ENCODE measurements at places on chromosomes 3 and 15.
A peak's percentile ranks its signal among the peaks of the same experiment; 100 is the strongest.

- DNase-seq: no peak
Observed at GRCh38 chr3:158713094-158713499, 19.2 kb downstream of the RARRES1 start.

GRCh38 chr15:58593870-58594269, 155.6 kb downstream of the ADAM10 start:
- DNase-seq: no peak

DNA sequence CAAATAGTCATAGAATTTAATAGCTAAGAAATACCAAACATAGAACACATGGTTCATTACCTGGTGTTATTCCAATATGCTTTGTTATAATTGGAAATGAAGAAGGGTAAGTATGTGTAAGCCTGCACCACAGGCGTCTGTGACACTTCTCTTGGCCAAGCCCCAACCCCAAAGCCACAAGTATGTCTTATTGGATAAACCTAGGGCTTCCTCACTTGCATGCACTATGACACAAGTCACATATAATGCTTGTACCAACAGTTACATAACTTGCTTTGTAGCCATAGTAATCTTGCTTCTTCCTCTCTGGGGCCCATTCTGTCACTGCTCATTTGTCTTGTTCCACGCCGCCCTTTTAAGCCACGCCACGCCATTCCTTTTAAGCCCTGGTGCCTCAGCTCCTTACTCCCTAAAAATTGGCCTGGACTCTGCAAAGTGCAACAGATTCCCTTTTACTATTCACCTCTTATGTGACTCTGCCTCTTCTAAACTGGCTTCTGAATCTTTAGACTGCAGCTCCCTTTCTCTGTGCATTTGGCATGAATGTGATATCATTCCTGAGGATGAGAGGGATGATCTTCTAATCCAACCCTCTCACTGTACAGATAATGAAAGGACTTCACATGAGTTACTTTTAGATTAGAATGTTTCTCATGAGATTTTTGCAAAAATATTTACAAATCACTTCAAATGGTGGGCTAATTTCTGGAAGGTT, 48.1 kb upstream of the EPHA3 start:
- DNase-seq: no peak

GRCh38 chr15:89335298-89336041, 846 bp upstream of the POLG start:
- peak; percentile 72 for DNase-seq

- DNase-seq: no peak
Observed at GRCh38 chr3:143036557-143036956, 35.2 kb downstream of the U2SURP start.

GRCh38 chr3:162521669-162522068, 1025.1 kb downstream of the OTOL1 start:
- no peak for DNase-seq

DNA sequence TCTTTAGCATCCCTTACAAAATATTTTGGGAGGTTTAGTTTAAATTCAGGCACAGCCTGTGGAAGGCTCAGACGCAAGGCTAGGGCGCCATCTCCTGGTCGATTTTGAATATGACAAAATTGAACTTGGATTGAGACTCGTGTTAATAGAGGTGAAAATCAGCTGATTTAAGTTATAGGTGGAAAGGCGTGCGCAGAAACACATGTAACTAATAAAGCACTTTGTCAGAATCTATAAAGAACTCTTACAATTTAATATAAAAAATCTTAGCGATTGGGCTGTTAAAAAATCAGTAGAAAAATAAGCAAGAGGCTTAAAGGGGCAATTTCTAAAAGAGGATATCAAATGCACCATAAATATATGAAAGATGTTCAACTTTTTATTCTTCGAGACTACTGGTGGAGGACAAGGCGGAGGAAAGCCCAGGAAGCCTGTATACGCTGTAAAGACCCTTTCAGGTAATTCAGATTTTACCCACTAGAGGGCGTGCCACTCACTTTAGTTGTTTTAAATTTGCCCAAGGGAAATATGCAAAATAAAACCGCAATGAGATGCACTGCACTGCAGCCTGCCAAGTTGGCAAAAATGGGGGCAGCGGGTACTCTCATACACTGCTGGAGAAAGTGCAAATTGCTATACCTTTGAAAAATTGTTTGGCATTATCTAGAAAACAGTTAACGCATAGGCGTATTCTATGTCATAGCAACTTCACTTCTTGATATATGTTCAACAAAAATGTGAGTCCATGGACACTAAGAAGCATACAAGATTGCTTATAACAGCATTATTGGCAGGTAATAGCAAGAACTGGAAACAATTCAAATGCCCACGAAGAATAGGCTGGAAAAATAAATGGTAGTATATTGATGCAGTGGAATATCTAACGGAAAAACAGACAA, 64.7 kb downstream of the SLC30A4 start:
- DNase-seq: peak; percentile 78

- DNase-seq: no peak
Observed at GRCh38 chr3:132083583-132084279, 48.9 kb upstream of the CPNE4 start.

- DNase-seq: no peak
Observed at GRCh38 chr3:173659972-173660371, 262.4 kb downstream of the NLGN1 start.

GRCh38 chr3:61600195-61600594, 38.8 kb downstream of the PTPRG start:
- DNase-seq: no peak

- no peak for DNase-seq
Observed at GRCh38 chr3:105385179-105385578, 18.5 kb downstream of the ALCAM start.

DNA sequence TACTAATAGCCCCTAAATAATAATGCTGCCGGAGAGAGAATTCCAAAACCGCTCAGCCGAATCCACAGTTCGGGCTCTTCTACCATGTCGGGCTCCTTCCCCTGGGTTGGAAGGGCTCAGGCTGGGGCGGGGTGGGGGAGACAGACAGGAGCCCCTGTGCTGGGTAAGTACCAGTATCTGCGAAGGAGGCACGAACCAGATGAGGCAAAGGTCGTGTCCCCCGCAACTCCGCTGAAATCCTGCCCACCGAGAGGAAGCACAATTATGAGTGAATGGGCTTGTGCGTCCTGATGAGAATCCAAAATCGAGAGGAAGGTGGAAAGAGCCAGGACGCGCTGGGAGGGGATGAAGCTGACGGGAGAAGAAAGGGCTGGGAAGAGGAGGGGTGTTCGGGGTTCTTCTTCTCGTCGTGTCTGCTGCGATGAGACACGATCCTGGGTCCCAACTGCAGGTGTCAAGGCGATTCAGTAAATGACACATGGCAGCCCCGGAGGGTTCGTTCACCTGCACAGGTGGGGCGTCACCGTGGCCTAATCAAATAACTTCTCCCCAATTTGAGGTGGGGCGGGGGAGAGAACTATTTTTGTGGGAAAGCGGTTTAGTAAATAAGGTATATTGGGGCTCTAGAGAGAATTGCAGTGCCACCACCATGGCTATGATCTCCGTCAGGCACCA, 707 bp upstream of the FAM81A start:
- no peak for DNase-seq

DNA sequence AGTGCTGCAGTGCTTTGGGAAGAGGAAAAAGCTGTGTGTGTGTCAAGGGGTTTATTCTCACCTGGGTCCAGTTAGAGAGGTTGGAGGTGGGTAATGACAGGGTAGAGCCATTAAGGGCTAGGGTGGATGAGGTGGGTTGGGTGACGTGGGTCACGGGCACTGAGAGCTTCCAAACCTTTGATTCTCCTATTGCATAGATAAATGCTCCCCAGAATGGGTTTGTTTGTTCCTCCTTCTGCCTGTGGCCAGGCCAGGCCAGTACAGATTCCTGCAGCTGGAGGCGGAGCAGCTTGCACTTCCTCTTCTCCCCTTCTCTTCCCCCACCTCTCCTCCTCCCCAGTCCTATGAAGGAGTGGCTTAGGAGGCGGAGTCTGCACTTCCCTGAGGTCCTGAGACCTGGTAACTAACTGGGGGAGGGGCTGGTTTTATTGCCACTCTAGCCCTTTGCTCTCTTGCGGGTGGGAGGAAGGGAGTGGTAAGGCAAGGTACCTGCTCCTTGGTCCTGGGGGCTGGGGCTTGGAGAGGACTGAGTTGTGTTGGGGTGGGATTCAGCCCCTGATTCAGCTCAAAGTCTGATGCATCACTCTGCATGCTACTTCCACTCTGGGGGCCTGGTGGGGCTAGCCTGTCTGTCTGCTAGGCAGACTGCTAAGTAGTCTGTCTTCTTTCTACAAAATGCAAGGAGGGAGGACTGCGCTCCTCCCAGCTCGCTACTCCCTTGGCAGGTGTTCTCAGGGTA, 3.5 kb downstream of the SPINT1 start:
- no peak for DNase-seq

- no peak for DNase-seq
Observed at GRCh38 chr3:49121132-49121736, 611 bp upstream of the USP19 start.

DNA sequence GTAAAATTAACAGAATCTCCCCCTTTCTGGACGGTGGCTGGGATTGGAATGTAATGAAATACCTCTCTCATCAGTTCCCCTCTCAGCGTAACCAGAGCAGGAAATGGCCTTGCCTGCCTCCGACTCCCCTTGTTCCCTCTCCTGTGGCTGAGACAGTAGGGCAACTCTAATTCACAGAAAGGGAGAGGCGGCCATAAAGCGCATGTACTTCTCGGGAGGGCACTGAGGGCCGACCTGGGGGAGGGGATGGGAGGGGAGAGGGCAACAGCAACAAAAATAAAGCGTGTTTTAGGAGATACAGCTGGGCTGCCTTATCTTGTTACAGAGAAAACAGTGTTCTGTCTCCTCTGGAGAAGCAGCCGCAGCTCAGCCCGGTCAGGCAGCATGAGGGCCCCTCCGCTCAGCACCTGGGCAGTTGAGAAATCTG, 783.3 kb upstream of the ARRDC4 start:
- DNase-seq: no peak

GRCh38 chr15:48406911-48407310, 75.7 kb downstream of the DUT start:
- no peak for DNase-seq

DNA sequence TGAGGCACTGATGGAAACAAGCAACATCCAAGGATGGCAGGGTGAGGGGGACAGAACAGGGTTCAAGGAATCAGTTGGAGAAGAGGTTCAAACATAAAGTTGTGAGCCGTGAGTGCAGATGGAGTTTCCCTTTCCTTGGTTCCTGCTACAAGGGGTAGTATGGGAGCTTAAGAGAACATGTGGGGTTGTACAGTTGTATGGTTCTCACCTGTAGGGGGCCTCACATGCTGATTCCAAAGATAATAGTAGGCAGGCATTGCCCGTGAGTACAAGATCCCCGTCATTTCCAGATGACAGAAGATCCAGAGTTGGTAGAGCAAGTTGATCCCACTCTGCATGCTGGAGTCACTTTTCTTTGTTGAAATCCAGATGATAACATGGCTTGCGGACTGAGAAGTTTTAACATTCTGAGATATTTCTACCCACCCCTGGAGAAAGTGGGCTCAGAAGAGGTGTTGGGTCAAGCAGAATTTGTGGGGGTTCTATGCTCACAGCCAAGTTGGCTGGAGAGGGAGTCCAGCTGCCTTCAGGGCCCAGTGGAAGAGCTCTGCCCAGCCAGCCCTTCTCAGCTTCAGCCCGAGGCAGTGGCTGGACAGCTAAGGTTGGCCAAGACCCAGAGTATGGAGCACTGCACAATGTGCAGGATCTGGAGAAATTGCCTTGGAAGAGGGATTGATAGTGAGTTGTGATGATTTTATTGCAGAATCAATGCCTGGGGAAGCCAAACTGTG, 141.8 kb downstream of the THSD4 start:
- DNase-seq: no peak

- no peak for DNase-seq
Observed at GRCh38 chr3:141240687-141241615, 9.3 kb downstream of the PXYLP1 start.

DNA sequence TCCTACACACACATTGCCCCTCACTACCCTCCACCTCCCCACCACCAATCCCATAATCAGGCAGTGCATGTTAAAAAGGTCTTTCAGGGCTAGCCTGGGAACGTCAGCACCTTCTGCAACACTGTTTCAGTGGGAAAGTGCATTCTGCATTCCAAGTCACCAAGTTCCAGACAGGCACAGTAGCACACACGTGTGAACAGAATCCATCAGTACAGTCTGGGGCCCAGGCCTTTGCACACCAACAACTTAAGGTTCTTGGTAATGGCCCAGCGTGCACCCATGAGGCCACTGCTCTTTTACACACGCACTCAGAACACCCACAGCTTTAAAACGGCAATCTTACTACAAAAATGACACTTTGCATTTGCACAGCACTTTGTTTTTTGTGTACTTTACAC, 1.2 kb downstream of the ANXA2 start:
- DNase-seq: no peak

DNA sequence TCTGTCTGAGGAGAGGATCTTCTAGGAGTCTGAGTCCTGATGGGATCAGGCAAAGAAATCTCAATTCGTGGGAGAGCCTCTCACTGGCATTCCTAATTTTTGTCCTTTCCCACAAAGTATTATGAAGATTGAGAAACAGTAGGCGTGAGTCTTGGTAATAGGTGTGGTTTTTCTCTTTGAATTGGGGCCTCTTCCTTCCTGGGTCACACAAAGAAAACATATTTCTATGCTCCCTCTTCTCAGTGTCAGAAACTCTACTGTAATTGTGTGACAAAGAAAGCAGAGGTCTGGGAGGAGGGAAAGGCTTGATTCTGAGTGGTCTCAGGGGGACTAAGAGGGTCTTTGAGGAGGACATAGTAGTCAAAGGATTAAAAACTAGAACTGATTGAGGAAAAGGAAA, 6.0 kb downstream of the GABRR3 start:
- no peak for DNase-seq

GRCh38 chr3:83765956-83766355, 1192.8 kb upstream of the CADM2 start:
- DNase-seq: no peak

DNA sequence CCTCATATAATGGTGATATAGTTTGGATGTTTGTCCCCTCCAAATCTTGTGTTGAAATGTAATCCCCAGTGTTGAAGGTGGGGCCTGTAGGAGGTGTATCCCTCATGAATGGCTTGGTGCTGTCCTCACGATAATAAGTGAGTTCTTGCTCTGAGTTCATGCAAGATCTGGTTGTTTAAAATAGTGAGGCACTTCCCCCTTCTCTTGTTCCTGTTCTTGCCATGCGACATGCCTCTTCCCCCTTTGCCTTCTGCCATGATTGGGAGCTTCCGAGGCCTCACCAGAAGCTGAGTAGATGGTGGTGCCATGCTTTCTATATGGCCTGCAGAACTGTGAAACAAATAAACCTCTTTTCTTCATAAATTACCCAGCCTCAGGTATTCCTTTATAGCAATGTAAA, 39.2 kb downstream of the REC114 start:
- no peak for DNase-seq
